ENCODE measurements at places on chromosomes 16 and 17.
A peak's percentile ranks its signal among the peaks of the same experiment; 100 is the strongest.

GRCh38 chr16:57256601-57257395 is 11.7 kb downstream of the ARL2BP start:
- no peak for DNase-seq

DNA sequence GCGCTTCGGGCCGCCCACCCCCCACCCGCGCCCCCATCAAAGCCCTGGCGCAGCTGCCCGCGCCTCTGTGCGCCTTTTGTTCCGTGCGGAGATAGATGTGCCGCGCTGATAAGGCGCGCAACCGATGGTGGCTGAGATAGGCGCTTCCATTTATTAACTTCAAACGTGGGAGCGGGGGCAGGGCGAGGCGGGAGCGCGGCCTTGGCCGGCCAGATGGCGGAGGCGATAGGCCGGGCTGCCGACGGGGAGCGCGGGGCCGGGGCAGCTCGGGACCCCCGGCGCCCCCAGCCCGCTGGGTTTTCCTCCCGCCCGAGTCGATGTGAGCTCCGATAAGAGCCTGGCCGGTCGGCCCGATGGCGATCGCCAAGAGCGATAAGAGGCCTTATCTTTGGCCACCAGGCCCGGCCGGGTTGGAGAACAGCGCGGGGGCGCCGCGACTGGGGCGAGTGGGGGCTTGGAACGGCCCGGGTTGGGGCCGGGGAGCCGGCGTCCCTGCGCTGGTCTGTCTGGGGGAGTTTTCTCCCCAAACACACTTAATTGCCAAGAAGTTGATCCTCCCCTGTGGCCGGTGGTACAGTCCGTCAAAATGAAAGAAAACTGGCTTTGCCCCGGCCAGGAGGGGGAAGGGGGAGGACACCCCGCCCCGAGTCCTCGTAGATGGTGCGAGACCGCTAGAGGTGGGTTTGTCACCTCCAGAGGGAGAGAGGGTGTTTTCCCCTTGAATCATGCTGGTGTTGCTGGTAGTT is 2.7 kb downstream of the ZFPM1 start:
- DNase-seq, result no peak

GRCh38 chr16:1137604-1138003 is 15.3 kb upstream of the CACNA1H start:
- no peak for DNase-seq

GRCh38 chr16:10332241-10332640 is 53.6 kb upstream of the ATF7IP2 start:
- no peak for DNase-seq

DNA sequence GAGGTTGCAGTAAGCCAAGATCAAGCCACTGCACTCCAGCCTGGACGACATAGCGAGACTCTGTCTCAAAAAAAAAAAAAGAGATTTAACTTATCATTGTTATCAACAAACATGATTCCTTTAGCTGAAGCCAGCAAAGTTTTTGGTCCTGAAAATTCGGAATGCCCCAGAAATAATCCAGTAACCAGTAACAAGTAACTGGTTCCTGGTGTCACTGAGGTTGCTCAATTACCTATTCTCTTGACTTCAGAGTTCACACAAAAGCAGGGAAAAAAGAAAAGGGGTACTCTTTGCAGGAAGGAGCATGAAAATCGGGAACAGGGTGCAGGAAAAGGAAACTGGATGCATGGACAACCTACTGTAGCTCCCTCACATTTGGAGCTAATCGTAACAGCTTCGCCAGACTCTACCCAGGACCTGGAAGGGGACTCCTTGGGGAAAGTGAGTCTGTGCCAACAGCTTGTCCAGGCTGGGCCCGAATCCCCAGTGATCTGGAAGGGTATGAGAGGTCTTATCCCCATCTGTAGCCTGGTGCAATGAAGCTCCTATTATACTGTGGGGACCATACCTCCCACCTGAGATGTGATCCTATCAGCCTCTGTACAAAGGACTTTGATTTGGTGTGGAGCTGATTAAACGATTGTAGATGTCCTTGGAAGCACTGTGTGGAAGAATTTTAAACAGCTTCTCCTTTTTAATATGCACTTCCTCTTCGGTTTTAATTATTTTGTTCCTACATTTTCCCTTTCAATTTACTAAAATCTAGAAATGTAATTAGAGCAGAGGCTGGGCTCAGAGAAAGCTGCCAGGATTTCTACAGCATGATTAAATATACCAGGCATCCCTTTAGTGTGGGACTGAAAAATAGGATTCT is 3.4 kb upstream of the SPOP start:
- no peak for DNase-seq

DNA sequence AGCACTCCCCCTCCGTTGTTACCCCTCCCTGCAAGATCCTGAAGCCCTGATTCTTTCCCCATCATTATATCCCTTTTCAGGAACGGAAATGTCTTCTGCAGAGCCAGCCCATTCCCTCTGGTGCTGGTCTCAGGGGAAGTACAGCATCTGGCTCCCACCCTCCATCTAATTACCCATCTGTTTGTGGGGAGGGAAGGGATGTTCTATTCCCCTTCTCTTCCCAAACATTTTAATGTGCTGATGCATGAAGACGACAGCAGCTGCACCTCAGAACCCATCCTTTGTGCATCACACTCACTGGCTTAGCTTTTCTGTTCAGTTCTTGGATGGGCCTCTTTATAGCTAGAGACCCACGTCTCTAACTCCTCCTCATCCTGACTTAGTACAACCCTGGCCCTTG is 367.2 kb downstream of the CDH13 start:
- no peak for DNase-seq

- DNase-seq, result no peak
Observed at GRCh38 chr17:74433421-74434121, 1.7 kb downstream of the GPRC5C start.

DNA sequence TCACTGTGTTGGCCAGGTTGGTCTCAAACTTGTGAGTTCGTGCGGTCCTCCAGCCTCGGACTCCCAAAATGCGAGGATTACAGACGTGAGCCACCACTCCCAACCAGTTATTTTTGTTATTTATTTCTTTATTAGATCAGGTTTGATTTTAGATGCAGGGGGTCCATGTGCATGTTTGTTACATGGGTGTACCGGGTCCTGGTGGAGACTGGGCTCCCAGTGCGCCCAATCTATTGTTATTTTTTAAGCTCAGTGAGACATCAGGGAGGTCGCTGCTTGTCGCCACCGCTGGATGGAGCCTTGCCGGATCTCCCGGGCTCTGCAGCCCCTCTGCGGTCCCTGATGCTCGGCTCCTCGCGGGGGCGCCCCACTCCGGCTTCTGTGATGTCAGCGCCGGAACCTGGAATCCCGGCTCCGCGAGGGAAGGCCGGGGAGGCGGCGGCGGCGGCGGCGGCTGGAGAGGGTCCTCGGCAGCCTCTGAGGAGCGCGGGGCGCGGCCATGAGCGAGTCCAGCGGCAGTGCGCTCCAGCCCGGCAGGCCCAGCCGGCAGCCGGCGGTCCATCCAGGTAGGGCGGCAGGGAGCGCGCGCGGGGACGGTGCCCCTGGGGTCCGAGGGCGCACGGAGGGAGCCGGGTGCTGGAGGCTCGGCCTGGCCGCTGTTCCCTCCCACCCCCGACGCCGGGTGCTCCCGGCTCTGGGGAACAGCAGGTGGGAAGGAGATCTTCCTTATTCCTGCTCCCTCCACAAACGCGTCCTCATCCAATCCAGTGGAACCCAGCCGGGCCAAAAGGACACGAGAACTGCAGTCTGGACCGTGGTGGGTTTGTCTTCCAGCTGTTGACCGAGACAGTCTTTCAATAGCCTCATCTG is at the start of gene TMC7:
Gene TMC7, plus strand, starts transcription at position 370 of the 870 bp plus-strand sequence. Its CDS starts 130 bp downstream, at position 500.
- DNase-seq, result peak; percentile 68
